ENCODE measurements at places on chromosomes 4 and X. TPM values are rescaled to one million over a fixed set of nuclear protein-coding genes. Genes with fewer than 3 reads are reported as not detected.

The SHROOM4 gene
- total RNA-seq: 3.0 TPM

The ART3 gene
- total RNA-seq: not detected

DNA sequence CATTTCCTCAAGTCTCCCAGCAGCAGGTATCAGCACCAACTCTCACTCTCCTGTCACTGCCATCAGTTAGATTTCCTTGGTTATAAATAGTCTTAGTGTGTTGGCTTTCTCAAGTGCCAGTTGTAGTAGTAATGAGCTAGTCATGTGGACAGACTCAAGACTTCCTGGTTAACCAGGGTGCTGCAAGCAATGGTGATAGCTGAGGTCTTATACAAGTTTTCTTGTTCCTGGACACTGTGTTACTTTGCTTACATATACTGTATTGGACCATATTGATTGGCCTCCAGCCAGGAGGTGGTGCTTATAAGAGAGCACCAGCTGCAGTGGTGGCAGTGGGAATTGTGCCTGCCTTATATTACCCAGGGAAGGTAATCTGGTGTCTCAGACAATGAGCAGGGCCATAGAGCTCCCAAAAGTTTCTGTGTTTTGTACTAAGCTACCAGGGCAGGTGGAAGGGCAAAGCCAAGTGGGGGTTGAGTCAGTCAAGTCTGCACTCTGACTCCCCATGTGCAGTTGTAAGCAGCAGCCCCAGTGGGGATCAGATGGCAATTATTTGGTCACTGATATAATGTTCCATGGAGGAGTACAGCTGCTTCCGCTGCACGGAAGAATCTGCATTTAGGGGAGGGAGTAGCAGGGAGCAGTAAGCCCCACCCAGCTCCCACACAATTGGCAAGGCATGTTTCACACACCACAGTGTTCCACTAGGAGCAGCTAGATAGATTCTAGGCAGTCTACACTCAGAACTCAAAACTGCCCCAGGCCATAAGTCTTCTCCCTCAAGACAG, 24.1 kb upstream of the ZDHHC15 start:
- H3K4me1 ChIP-seq: no peaks in the 10 kb centered on the region
- H3K4me3 ChIP-seq: no peak overlapping the region
- no peaks in the 10 kb centered on the region for H3K27me3 ChIP-seq
- no peaks in the 10 kb centered on the region for H3K36me3 ChIP-seq
- H3K27ac ChIP-seq: no peak overlapping the region
- no peak for DNase-seq

DNA sequence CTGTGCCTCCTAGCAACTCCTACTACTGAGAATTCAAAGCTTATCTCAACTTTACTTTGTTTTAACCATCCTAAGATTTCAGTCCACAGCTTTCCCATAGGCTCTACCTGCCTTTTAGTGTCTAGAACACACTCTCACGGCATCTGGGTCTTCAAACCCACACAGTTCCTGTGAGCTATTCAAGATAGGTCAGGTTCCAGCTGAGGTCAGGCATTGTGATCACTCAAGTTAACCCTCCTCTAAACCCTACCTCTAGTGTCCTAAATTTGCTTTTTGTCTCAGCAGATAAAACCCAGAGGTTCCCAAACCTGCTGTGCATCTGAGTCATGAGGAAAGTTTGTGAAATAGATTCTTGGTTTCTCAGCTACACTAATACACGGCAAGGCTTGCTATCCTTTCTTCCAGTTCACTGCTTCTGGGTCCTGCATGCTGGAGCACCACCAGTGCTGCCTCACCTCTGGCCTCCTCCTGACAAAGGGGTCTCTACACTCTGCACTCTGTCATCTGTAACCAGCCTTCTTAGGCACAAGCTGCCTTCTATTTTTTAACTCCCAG, 324.6 kb upstream of the MAGEB2 start:
- H3K27ac ChIP-seq: peak overlapping the region; percentile 79
- DNase-seq: no peak
- H3K4me3 ChIP-seq: no peak overlapping the region
- no peaks in the 10 kb centered on the region for H3K27me3 ChIP-seq
- H3K36me3 ChIP-seq: no peaks in the 10 kb centered on the region
- peaks cover 18% of the 10 kb centered on the region for H3K4me1 ChIP-seq

DNA sequence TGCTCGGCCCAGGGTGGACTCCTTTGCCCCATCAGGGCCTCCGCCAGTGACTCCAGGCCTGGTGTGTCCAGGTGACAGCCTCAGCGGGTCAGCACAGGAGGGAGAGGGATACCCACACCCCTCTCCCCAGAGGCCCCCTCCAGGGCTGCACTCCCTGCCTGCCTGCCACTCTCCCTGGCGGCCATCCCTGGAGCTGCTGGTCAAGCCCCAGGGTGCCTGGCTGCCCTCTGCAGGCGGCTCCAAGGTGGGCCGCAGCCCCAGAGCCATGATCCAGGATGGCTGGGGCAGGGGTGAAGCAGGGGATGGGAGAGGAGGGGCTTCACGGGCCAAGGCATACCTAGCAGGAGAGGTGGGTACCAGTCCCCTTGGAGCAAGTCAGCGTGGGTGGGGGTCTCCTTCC, 3.8 kb downstream of the FGFRL1 start:
- H3K4me1 ChIP-seq: peaks cover 52% of the 10 kb centered on the region
- H3K27me3 ChIP-seq: peaks cover 23% of the 10 kb centered on the region
- peak overlapping the region; percentile 77 for H3K27ac ChIP-seq
- no peaks in the 10 kb centered on the region for H3K36me3 ChIP-seq
- no peak overlapping the region for H3K4me3 ChIP-seq

- peaks cover 18% of the 10 kb centered on the region for H3K4me1 ChIP-seq
- H3K27me3 ChIP-seq: no peaks in the 10 kb centered on the region
- no peaks in the 10 kb centered on the region for H3K36me3 ChIP-seq
- no peak for DNase-seq
These were observed 235.7 kb downstream of the FRAS1 start for GRCh38 chr4:78292856-78293255.

- DNase-seq: no peak
- H3K36me3 ChIP-seq: no peaks in the 10 kb centered on the region
- no peak overlapping the region for H3K27ac ChIP-seq
- H3K27me3 ChIP-seq: peaks cover 17% of the 10 kb centered on the region
- no peak overlapping the region for H3K4me3 ChIP-seq
These were observed 96.1 kb downstream of the PHKA2 start for GRCh38 chrX:18887825-18888212.

DNA sequence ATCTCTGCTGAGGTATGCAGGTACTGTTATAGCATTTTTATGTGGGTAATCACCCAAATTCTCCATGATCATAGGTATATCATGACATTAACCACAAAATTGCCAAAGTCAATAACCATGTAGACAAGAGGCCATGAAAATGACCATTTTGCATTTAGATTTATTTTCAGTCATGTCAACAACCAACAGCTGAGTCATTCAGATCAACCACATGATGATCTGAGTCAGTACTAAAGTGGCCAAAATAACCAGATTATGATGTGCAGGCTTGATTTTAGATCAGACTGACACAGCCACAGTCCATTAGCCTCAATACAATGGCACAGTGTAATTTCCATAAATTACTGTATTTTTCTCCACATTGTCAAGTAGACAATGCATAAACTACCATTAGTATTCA, 240.5 kb downstream of the GRIA3 start:
- H3K4me1 ChIP-seq: no peaks in the 10 kb centered on the region
- no peaks in the 10 kb centered on the region for H3K36me3 ChIP-seq
- DNase-seq: no peak
- no peak overlapping the region for H3K27ac ChIP-seq
- no peak overlapping the region for H3K4me3 ChIP-seq
- no peaks in the 10 kb centered on the region for H3K27me3 ChIP-seq

DNA sequence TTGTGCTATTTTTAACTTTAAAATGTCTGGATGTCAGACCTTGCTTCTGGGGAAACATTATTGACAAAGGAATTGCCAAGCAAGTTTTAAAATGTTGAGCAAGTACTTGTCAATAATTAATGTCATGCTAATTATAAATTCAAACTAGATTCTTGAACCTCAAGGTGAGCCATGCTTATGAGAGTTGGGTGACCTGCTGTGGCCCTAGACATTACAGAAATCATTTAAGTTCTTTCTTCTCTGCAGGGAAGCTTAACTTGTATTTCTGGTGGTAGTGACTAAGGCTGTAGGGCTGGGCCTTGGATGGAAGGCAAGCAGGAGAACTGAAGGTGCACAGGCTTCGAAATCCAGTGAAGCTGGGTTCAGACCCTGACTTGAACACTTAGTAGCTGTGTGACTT, 14.8 kb upstream of the UCHL1 start:
- no peak overlapping the region for H3K4me3 ChIP-seq
- no peak for DNase-seq
- H3K4me1 ChIP-seq: no peaks in the 10 kb centered on the region

DNA sequence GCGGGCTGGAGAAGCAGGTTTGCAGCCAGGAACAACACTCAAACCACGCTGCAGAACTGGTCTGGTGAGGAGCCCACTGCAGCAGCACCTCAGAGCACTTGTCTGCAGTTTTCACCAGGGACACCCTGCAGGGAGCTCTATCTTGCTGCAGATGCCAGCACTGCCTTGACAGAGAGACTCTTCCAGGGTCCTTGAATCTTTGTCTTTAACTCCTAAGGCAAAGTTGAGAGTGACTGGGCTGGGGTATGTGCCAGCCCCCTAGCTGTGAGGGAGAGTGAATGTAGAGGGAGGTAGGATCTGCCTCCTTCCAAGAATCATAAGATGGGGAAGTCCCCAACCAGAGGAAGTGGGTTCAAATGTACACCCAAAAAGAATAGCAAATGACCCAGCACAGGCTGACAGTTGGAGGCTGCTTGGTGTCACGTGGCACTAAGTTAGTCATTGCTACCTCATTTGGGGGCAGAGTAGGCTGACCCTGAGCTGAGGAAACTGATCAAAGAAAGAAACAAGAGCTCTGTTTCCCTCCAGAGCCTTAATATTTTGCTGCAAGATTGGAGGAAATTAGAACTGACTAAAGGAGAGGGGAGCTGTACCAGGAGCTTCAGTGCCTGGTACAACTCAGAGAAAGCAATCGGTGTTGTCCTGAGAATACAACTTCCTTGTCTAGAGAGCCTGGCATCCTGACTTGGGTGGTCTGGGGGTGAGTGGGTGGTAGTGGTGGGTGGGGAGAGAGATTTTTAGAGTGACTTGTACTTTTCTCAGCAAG, 28.2 kb upstream of the HUWE1 start:
- no peak overlapping the region for H3K4me3 ChIP-seq
- H3K27ac ChIP-seq: no peak overlapping the region
- DNase-seq: no peak
- H3K36me3 ChIP-seq: no peaks in the 10 kb centered on the region

DNA sequence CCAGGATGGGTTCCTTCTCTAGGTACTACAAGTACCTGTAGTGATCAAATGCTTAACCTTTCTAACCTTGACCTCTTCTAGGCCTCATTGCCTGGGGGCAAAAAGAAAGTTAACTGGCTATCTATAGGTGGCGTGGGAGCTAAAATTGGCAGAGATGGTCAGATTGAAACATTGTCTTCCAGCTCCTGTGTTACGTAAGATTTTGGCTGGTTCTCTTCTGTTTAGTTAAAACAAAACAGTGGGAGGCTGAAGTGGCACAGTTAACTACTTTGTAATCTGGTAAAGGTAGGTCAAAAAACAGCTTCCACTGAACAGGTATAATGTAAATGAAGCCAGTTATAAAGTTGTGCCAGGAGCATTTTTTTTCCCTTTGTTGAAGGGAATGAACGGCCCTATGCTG, 115.2 kb downstream of the MBNL3 start:
- no peak overlapping the region for H3K27ac ChIP-seq
- no peaks in the 10 kb centered on the region for H3K4me1 ChIP-seq
- H3K4me3 ChIP-seq: no peak overlapping the region
- no peaks in the 10 kb centered on the region for H3K36me3 ChIP-seq
- H3K27me3 ChIP-seq: no peaks in the 10 kb centered on the region

- H3K4me3 ChIP-seq: no peak overlapping the region
- no peaks in the 10 kb centered on the region for H3K36me3 ChIP-seq
- H3K4me1 ChIP-seq: no peaks in the 10 kb centered on the region
These were observed 1157.3 kb upstream of the AGA start for GRCh38 chr4:178599521-178599920.

- DNase-seq: no peak
- H3K27ac ChIP-seq: no peak overlapping the region
- H3K27me3 ChIP-seq: no peaks in the 10 kb centered on the region
- no peaks in the 10 kb centered on the region for H3K36me3 ChIP-seq
These were observed 68.2 kb downstream of the DMP1 start for GRCh38 chr4:87718217-87718835.

DNA sequence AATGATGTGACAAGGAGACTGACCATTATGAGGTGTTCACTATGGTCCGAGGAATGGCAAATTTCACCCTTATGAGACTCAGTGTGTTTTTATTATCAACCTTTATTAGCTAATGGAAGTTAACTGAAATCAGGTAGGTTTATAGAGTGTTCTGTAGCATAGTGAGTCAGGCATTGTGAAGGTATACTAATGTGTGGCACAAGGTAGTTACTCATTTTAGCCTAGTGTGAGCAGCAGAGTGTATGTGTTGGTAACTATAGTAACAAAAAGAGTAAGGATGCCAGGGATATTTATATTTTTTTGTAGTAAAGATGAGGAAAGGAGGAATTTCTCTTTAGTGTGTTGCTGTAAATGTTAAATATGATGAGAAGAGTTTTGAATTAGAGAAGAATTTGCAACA, 12.0 kb downstream of the PDLIM5 start:
- H3K4me3 ChIP-seq: no peak overlapping the region
- no peak for DNase-seq
- no peaks in the 10 kb centered on the region for H3K36me3 ChIP-seq
- H3K4me1 ChIP-seq: peaks cover 16% of the 10 kb centered on the region

DNA sequence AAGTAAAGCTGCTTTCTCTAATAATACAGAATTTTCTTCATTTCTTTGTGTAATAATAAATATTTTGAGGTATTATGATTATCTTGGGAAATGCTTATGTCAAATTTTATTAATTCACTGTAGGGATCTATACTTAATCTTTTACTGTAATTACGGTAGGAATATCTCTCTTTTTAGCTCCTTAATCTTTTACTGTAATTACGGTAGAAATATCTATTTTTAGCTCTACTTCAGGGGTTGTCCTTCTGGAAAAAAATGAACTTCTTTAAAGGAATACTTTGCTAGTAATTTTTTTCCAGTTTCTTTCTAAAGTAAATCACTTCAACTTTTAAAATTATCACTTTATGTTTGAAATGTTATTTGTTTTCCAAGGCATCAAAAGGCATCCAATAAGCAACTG, 2229.4 kb upstream of the AGA start:
- H3K4me3 ChIP-seq: no peak overlapping the region
- no peaks in the 10 kb centered on the region for H3K4me1 ChIP-seq
- no peaks in the 10 kb centered on the region for H3K27me3 ChIP-seq
- H3K27ac ChIP-seq: no peak overlapping the region

GRCh38 chr4:24104158-24104565, 214.3 kb upstream of the PPARGC1A start:
- H3K4me3 ChIP-seq: no peak overlapping the region
- DNase-seq: no peak
- H3K27ac ChIP-seq: no peak overlapping the region
- no peaks in the 10 kb centered on the region for H3K4me1 ChIP-seq
- H3K36me3 ChIP-seq: no peaks in the 10 kb centered on the region
- no peaks in the 10 kb centered on the region for H3K27me3 ChIP-seq
